ENCODE measurements at places on chromosomes 2 and 18. TPM values are rescaled to one million over a fixed set of nuclear protein-coding genes. Genes with fewer than 3 reads are reported as not detected.

GRCh38 chr2:71454221-71455010 is 1.1 kb downstream of the DYSF start:
- DNase-seq, result no peak

DNA sequence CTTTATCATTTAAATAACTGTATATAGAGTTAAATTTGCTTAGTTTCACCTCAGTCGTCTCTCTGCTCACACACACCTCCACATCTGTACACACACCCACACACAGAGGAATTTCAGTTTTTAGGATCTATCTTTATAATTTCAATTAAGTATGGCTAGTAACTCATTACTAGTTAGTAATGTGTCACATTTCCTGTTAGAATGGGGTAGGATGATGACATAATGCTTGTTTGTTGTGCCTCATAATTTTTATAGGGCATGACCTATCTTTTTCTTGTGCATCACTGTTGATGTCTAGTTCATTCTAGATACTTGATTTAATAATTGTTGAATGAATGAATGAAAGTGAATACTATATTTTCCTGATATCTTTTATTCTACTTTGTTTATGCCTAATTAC is 108.6 kb downstream of the AGPS start:
- no peak for DNase-seq

GRCh38 chr18:38307914-38308313 is 742.3 kb upstream of the CELF4 start:
- DNase-seq, result no peak

DNA sequence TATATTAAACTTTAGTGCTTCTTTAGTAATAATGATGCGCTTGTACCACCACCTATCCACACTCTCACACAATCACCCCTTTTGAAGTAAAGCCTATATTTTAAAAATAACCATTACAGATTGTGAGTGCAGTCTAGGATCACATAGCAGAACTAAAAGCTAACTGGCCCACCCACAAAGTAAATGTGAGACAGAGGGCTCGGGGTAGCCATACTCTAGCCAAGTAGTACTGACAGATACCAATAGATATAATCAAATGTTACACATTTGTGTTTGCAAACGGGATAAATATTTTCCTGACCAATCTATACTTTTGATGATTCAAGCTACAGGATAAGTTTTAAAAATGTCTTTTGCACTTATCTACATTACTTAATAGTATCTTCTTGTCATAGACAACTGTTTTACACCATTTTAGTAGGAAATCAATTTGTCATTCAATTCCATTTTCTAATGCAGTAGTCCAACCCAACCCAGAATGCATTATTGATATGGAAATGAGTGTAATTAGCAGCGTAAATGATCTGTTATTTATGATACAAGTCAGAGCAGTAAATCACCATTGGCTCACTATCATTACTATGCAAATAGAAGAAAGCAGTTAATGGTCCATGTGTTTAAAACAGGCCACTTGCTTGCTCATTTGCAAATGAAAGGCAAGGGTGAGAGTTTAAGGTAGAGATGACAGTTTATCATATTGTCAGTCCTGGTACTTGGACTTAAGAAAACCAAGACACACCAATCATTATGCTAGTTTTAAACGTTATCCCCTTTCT is 111.8 kb downstream of the ERBB4 start:
- no peak for DNase-seq

DNA sequence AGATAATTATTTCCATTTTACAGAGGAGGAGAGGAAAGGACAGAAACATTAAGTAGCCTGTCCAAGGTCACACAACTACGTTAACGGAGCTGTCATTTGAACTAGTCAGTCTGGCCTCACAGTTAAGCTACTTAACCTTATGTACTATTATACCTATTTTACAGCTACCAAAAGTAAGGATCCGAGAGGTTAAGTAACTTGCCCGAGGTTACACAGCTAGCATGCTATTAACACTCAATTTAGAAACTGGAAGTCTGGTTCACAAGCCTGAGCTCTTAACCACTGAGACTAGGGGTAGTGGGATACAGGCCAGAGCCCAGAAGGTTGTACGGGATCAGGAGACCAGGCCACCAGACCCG is 476 bp downstream of the GLB1L start:
- no peak for DNase-seq

GRCh38 chr18:51068105-51068504 is 38.1 kb downstream of the SMAD4 start:
- DNase-seq, result no peak

GRCh38 chr2:239991689-239992314 is 33.3 kb downstream of the NDUFA10 start:
- DNase-seq, result peak; percentile 42

- no peak for DNase-seq
Observed at GRCh38 chr18:45626330-45627203, 11.3 kb downstream of the SLC14A2 start.

DNA sequence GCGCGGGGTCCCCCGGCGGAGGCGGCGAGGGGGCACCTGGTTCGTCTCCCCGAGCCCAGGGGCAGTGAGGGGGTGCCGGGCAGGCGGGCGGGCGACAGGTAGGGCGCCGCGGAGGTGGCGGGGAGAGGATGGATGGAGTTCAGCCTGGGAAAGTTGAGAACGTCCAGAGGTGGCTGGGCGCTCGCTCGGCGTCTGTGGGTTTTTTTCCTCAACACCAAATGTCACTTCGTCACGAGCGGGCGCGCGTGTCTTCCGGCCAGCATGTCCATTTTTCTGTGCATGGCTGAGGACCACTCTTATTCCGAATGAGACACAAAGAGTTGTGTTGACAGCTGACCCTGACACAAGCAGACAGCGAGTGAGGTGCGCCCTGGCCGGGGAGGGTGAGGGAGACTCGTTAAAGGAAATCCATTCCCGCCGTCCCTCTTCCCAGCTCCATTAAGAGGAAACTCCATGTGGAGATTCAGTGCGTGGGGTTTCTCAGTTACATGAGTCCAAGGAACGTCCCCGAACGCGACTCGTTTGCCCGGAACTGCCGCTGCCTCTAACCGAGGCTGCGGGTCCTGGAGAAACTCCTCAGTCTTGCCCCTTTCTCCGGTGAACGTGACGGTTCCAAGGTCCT is 859 bp downstream of the GREB1L start:
- DNase-seq, result peak; percentile 26

- no peak for DNase-seq
Observed at GRCh38 chr18:6039055-6039454, 143.7 kb upstream of the TMEM200C start.

GRCh38 chr18:61833387-61833786 is 59.4 kb downstream of the RNF152 start:
- no peak for DNase-seq

The ANKRD29 gene
- polyA plus RNA-seq, result 0.58 TPM

The CACNB4 gene
- polyA plus RNA-seq, result 13.3 TPM

The EEF1B2 gene
- 672 TPM for polyA plus RNA-seq

The EPHA4 gene
- 52.8 TPM for polyA plus RNA-seq

The TGFBRAP1 gene
- 17.5 TPM for polyA plus RNA-seq

The SLC5A7 gene
- 0.43 TPM for polyA plus RNA-seq
